ENCODE measurements at places on chromosomes 3 and 15.

GRCh38 chr15:77025941-77026411 lies 31.1 kb downstream of the PSTPIP1 start:
- no peak for DNase-seq

DNA sequence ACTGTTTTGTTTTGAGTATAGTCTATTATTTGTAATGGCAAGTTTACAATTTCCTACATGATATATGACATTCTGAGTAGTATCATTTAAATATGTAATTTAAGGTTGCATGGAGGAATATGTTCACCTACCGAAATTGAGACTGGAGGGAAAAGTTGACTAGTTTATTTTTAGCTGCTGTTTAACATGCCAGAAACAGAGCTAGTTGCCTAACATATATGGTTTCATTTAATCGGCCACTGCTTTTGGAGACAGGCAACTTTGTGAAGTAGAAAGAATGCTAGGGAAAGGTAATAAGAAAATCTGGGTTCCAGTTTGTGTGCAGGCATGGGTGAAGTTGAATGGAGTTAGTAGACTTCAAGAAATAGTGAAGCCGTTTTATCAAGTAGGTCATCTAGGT lies 342.1 kb upstream of the CBLB start:
- no peak for DNase-seq

DNA sequence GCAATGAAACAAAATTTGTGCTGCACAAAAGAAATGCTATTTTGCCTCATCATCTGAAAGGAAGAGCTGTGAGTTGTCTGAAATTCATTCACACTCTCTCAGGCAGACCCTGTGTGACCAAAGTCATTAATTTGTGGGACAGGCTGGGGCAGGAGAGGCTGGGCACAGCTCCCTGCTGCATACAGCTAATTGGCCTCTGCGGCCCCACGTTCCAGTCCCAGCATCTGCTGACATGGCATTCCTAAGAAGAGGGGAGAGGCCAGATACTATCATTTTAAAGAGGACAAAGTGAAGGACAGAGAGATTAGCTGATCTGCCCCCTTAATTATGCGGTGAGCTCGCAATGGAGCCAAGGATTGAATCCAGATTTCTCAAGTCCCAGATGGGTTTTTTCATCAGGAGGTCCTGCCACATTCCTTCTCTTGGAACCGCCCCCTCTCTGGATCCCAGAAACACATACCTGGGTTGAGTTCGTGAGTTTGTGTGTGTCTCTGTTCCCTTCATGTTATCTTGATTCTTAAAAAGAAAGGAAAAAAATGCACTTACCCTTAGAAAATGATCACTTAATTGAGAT lies 25.1 kb downstream of the POLR2M start:
- DNase-seq = no peak

DNA sequence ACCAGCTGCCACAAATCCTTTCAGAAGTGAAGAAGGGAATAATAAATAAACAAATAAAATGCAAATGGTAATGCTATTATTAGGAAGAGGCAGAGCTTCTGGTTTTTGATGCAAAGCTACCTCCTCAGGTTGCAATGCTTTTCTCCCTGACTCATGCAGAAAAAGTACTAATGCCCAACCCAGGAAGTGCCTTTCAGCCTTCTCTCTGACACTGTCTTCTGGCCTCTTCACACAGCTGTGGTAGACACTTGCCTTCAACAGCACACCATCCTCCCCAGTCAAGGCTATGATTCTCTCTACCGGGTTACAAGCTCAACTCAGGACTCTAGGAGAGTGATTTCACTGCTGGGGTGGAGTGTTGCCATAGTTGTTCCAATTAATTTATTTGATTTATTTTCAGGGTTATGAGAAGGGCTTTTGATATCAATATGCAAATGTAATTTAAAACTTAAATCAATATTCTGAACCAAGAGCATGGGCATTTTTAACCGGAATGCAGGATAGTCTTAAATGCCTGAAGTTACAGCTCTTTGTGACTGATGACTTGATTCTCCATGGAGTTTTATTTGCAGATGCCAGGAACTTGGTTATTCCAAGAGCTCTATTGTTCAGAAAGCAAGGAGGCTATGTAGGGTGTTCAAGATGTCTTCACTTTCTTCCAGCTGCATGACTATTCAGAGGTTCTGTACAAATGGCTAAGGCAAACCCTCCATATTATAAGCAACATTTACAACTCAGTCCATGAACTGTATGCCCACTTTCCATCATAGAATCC lies 27.1 kb upstream of the GALNT15 start:
- no peak for DNase-seq

- no peak for DNase-seq
These were observed 31.6 kb upstream of the CLASP2 start for GRCh38 chr3:33749546-33750210.

GRCh38 chr15:81160312-81161159 lies 26.5 kb downstream of the CFAP161 start:
- no peak for DNase-seq

GRCh38 chr15:91308199-91308598 lies 208.1 kb downstream of the SV2B start:
- no peak for DNase-seq

DNA sequence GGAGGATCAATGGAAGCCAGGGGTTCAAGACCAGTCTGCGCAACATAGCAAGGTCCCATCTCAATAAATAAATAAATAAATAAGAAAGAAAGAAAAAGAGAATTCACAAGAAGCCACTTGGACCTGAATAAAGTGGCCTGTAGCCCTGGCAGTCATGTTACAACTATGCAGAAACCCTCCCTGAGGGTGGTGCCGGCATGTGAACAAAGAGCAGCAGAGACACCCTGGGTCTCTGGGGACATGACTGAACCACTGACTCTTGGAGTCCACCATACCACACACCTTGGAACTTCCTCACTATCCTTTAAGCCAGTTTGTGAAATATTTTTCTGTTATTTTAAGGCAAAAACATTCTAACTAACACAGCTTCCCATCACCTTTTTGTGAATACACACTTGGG lies 93.0 kb downstream of the MEIS2 start:
- DNase-seq = no peak

DNA sequence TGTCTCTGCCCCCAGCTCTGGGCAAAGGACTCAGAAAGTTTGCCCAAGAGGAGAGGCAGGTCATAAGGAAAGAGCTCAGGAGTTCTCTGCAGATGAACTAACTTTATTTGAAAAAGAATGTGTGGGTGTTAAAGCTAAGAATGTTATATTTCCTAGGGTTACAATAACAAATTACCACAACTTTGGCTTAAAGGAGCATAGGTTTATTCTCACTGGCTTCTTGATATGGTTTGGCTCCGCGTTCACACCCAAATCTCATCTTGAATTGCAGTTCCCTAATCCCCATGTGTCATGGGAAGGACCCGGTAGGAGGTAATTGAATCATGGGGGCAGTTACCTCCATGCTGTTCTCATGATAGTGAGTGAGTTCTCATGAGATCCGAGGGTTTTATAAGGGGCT lies 383.7 kb upstream of the CFAP20DC start:
- no peak for DNase-seq

DNA sequence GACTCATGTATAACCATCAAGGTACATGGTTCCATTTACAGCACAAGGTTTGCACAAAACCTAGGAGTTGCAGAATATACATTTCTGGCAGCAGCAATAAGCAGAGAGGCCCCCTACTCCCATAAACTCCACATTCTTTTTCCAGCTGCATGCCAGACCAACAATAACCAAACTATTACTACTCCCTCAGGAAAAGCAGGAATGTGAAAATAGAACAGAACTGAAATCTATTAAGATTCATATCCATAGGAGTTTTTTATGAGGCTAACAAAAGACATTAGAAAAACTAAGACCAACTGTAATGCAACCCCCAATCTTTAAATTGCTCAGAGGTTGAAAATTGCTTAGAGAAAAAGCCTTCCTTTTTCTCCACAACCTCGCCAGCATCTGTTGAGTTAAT lies 27.6 kb upstream of the TOP2B start:
- no peak for DNase-seq

- no peak for DNase-seq
These were observed 81.4 kb upstream of the CHD2 start for GRCh38 chr15:92818651-92819277.

All from stimulated activated CD8-positive, alpha-beta memory T cell treated with anti-CD3 and anti-CD28 coated beads, Interleukin-2, amount 100 ng/mL, for 1 hour (primary cell).